Iris pigment epithelial cell (primary cell): ENCODE measurements at places on chromosomes 13 and 19.

- DNase-seq: no peak
Observed at GRCh38 chr19:49678985-49679770, 2.1 kb downstream of the PRMT1 start.

GRCh38 chr19:46967578-46968032 is 52.0 kb upstream of the NPAS1 start:
- DNase-seq: no peak

DNA sequence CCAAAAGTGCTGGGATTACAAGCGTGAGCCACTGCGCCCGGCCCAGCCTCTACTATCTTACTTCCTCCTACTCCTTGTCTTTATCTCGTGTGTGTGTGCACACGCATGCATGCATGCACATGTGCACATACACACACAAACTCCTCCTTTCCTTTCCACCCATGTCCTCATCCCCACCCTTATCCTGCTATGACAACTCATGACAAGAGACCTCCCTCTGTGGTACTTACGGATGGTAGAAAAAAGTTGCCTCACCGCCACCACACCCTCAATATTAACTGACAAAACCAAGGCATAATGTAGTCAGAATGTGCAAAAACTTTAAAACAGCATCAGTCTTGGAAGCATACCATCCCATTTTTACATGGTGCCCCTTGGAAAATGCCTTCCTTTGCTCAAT is 15.9 kb upstream of the EEF1AKMT1 start:
- no peak for DNase-seq

GRCh38 chr19:52140032-52140710 is 433 bp upstream of the ZNF616 start:
- no peak for DNase-seq

DNA sequence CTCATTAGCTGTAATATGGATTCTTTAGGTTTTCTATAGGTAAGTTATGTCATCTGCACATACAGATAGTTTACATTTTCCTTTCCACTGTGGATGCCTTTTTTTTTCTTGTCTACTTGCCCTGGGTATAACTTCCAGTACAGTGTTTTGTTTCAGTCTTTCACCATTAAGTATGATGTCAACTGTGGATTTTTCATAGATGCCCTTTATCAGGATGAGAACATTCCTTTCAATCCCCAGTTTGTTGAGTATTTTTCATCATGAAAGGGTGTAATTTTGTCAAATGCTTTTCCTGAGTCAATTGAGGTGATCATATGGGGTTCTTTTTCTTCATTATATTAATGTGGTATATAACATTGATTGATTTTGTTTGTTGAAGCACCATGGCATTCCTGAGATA is 43.6 kb upstream of the SACS start:
- DNase-seq: peak; percentile 36

DNA sequence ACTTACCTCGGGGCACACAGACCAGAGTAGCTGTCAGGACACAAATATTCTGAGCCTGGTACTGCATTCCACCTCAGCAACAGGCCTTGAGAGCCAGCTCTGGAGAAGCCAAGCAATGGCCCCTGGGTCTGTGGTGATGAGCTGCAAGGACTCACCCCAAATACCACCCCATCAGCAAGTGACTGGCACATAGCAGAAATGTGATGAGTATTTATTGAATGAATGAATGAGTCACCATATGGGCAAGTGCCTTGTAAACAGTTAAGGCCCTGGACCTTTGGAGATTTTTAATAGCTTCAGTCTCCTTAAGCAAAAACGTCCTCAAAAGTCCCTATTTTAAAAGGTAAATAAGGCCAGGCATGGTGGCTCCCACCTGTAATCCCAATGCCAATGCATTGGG is 18.2 kb downstream of the GSX1 start:
- DNase-seq: no peak

- peak; percentile 35 for DNase-seq
Observed at GRCh38 chr13:97068151-97068550, 73.9 kb upstream of the OXGR1 start.

DNA sequence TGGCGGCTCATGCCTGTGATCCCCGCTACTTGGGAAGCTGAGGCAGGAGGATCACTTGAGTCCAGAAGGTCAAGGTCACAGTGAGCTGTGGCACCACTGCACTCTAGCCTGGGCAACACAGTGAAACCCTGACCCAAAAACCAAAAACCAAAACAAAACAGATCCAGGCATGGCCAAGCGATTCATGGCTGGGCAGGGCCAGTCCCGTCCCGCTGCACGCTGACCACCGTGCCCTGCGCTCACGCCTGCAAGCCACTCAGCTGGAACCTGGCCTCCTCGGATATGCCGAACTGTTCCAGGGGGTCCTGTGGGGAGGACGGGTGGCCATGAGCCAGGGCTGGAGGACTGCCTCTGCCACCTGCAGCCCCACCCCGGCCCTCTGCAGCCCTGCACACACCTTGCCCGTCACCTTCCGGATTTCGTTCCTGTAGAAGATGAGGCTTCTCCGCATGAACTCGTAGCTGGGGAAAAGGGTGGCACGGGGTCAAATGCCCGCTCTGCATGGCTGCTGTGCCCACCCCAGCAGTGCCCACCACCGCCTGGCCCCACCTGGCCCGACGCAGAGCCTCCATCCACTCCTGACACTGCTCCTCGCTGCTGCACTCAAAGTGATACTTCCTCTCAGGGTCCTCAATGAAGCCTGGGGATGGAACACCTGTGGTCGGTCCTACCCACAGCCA is 2.4 kb downstream of the PLEKHJ1 start:
- DNase-seq: no peak

- no peak for DNase-seq
Observed at GRCh38 chr19:33273065-33273736, 29.1 kb downstream of the CEBPA start.

DNA sequence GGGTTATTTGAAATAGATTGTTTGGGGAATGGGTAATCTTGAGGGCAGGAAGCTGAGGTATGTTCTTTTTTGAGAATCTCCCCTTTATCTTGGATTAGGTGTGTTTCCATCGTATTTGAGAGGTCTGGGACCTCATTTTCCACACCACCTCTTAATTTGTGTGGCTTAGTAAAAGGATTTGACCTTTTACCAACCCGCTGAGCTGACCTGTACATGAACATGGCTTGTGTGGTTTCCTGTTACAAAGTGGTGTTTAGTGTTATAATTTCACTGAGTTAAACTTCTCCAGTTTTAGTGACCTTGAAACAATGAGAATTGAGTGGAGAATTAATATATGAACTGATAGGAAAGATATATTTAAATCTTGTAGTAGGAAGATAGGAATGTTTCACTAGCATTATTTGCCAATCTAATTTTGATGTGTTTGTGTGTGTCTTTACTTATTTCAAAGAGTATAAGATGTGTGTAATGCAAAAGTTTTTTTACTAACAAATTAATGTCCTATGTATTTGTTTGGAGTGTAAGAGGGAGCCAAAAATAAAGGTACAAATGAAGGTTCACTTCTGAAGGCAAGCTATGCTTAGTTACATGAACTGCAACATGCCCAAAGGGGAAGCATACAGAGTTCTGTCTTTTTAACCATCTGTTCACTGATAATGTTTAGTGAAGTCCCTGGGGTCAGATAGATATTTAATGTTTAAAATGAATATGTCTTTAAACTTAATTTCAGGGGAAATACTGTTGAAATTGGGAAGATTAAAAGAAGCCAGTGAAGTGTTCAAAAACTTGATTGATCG is 17.1 kb downstream of the NAA16 start:
- DNase-seq: peak; percentile 63

GRCh38 chr19:17226002-17226933 is at the start of gene OCEL1:
OCEL1 (plus strand) TSS chr19:17226226; CDS start chr19:17226248, 22 bp downstream.
- DNase-seq: peak; percentile 98

DNA sequence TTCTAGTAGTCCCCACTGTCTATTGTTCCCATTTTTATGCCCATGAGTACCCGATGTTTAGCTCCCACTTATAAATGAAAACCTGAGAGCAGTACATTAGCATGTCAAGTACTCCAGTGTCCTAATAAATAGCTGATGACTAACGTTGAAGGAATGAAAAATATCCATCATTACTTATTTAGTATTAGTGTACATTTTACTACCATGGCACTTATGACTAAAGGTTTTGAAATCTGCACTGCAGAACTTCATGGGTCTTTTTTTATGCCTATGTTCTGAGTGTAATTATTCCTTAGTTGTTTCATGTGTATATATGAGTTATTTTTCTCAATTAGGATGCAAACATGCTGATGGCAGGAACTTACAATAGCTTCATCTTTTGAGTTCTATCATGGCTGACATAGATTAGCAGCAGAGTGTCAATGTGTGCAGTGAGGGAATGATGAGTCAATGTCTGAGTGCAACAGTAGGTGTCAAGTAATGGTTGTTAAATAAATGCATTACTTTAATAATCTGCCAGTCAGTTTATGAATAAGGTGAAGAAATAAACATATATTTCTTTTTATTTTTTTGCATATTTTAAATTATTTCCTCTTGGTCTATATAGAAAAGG is 188.4 kb downstream of the ITGBL1 start:
- peak; percentile 91 for DNase-seq

DNA sequence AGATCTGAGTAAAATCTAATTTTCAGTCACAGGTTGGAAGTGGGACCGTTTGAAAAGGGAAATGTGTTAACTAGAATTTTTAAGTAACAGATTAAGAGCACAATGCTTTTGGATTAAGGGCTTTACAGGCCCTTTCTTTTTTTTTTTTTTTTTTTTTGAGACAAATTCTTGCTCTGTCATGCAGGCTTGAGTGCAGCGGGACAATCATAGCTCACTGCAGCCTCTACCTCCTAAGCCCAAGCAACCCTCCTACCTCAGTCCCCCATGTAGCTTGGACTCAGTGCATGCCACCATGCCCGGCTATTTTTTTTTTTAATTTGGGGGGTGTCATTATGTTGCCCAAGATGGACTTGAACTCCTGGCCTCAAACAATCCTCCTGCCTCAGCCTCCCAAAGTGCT is 363.7 kb downstream of the LIG4 start:
- no peak for DNase-seq

GRCh38 chr13:48586591-48587103 is 53.8 kb upstream of the RCBTB2 start:
- DNase-seq: peak; percentile 46

DNA sequence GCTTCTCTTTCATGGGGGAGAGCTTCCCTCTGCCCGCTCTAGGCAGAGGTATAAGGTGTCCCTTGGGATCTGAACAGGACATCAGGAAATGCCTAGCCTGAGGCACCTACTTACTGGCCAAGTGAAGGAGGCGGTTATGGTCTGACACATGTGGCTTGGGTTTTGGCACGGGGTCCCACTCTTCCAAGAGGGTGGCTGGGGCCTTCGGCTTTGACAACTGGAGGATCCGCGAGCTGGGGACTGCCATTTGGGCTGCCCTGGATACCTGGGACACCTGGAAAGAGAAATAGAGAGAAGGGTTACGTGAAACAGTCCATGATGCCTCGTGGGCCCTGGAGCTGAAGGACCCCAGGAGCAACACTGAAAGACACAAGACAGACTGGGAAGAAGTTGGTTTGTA is 22.4 kb upstream of the MIER2 start:
- no peak for DNase-seq

GRCh38 chr19:4375164-4376027 is 25.0 kb downstream of the SH3GL1 start:
- DNase-seq: peak; percentile 68

- no peak for DNase-seq
Observed at GRCh38 chr13:62643799-62644524, 1228.3 kb upstream of the PCDH20 start.

DNA sequence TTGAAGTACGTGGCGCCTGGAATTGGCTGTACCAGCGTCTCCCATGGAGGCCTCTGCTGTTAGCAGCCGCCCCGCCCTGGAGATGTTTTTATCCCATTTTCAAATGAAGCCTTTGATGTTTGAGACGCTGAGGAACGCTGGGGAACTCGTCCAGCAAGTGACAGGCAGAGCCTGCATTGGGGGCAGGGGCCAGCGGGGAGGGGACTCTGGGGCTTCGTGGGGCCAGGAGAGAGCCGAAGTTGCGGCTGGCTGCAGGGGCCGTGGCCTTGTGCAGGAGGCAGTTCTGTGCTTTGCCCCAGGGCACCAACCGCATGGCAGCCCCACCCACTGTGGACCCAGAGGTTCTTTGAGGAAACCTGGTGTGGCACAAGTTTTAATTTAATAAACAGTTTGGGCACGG is 13.5 kb downstream of the SPPL2B start:
- no peak for DNase-seq

- no peak for DNase-seq
Observed at GRCh38 chr19:32869369-32869965, at the start of gene SLC7A9. SLC7A9 (minus strand) TSS chr19:32869767; CDS start chr19:32868534, 1,233 bp downstream.

DNA sequence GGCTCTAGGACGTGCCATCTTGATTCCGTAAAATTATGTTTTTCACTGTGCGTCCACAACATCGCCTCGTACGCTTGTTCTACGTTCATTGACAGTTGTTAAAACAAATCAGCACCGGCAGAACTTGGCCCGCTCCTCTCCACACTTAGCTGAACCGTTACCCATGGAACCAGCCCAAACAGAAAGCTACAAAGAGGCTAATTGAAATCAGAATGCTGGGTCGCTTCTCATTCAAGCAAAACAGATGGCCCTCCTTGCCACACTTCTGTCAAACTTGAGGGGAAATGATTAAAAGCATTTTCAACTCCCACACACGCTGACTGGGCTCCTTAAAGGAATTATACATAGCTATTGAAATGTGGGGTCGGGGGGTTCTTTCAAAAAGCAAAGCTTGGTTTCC is 71.6 kb downstream of the TM9SF2 start:
- DNase-seq: no peak

DNA sequence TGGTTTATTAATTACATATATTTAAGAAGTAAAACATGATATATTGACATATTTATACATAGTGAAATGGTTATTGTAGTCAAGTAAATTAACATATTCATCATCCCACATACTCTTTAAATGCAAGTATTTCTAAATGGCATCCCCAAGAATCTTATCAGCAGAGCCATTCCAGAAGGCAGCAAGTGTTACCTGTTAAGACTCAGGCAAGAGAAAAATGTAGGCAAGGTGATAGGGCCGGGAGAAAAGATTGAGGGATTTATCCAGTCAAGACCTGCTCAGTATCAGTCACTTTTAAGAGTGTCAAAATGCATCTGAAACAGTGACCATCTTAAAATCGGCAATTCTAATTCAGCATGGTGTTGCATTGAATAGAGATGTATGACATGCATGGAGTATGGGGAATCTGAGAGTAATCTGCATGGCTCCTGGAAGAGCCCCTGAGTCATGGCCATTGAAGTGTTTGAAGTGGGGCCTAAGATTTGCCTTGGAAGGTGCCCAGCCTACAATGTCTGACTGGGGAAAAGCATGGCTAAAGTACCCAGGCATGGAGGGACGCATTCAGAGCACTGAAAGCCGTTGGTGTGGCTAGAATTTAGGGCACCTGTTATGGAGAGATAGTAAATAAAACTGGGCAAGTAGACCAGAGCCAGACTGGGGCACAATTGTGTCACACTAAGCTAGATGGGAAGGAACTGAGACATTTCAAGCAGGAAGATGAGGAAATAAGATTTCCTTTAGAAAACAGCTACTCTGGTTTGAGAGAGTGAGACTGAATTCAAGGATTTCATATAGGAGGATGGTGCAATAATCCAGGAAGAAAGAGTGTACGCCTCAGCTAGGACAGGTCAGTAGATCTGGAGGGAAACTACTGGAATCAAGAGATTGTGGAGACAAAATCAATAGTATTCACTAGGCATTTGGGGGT is 25.0 kb upstream of the C1QTNF9B start:
- DNase-seq: no peak
